ENCODE measurements at places on chromosomes 5 and 9.

GRCh38 chr9:129002992-129003391 lies 25.1 kb downstream of the SH3GLB2 start:
- peak; percentile 13 for DNase-seq

GRCh38 chr5:80198399-80198798 lies 57.4 kb downstream of the SERINC5 start:
- DNase-seq, result peak; percentile 67

DNA sequence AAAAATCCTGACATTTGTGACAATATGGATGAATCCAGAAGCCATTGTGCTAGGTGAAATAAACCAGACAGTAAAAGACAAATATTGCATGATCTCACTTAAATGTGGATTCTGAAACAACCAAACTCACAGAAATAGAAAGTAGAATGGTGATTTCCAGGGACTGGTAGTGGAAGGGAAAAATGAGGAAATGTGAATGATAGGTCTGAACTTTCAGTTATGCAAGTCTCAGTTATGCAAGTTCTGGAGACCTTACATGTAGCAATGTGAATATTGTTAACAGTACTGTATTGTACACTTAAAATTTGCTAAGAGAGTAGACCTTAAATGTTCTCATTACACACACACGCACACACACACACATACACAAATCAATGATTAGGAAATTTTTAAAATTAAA lies 84.9 kb downstream of the SLCO4C1 start:
- DNase-seq, result no peak

DNA sequence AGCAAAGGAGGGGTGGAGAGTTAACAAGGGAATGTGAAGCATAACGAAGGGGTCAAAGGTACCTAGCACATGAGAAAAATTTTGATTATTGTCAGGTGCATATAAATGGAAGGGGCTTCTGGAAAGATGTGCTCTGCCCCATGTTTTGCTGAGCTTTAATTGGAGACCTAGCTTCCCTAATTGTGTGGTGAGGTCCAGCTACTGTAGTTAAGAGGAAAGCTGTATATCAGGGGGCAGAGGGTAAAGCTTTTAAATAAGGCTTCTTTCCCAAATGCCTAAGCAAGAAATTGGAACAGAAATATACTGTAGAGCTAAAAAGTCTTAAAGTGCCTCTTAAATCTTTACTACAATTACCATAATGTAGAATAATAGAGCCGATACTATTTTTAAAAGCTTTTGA lies 267.2 kb downstream of the MAT2B start:
- DNase-seq, result no peak

GRCh38 chr5:178210686-178211085 lies 6.4 kb downstream of the HNRNPAB start:
- no peak for DNase-seq

DNA sequence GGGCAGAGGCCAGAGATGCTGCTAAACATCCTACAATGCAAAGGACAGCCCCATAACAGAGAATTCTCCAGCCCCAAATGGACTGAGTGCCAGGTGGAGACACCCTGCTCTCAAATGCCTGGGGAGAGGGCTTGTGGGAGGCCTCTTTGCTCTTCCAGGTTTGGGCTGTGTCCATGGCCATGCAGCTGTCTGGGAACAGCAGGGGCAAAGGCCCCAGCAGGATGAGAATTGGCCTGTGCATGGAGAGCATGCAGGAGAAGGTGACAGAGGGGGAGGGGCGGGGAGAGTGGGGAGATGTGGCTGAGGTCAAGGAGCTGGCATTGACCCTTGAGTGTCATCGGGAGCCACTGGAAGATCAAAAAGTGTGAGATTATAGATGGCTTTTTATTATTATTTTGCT lies 111.5 kb upstream of the ERCC6L2 start:
- DNase-seq, result no peak

DNA sequence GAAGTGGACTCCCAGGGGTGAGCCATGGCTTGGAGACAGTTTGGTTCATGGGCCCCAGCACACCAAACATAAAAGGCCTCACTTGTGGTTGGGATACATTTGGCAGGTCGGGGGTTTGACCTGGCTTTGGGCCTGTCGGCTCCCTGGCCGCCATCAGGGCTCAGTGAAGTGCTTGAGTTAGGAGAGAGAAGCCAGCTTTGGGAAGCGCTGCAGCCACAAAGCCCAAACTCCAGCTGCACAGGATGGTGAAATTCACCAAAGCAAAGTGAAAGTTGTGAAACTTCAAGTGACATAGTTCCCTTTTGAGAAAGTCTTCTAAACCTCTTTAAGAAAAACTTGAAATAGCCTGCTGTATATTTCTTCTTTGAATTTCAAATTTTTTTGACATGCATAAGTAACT lies 27.5 kb downstream of the SLC46A2 start:
- peak; percentile 52 for DNase-seq

GRCh38 chr5:65243161-65243560 lies 238.6 kb downstream of the ADAMTS6 start:
- no peak for DNase-seq

DNA sequence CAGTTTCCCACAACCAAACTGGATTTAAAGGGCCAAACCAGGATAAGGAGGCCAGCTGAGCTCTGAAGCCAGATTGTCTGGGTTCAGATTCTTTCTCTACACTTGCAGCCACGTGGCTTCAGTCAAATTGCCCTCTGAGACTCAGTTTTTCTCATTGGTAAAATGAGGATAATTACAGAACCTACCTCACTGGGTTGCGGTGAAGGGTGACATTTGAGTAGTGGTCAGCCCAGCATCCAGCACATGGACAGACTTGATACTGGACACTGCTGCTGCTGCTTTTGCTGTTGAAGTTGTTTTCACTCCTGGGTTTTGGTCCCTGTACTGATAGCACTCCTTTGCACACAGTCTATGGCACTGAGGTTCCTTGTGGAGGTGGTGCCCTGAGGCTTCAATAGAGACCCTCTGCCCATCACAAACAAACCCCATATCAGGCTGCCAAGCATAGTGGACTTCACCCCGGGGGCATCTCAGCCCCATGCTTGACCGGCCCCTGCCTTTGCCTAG lies 25.7 kb upstream of the CDKN2AIPNL start:
- DNase-seq, result no peak

GRCh38 chr5:141870871-141871270 lies 7.3 kb downstream of the PCDH1 start:
- DNase-seq, result no peak

DNA sequence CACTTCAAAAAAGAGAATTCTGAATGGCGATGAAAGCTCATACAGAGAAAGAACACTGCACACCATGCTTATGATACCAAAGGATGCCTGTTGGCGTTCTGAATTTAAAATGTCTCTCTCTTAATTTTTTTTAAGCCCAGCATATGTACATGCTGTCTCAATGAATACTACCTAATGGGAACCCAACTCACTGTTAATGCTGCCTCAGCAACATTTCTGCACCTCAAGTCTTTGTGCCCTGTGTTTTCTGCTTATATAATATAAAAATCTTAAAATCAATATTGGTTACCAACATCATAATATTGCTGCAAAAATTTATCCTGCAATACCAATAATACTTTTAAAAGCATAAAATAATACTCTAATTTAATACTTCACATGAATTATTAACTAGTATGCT lies 44.1 kb upstream of the POU5F2 start:
- no peak for DNase-seq

DNA sequence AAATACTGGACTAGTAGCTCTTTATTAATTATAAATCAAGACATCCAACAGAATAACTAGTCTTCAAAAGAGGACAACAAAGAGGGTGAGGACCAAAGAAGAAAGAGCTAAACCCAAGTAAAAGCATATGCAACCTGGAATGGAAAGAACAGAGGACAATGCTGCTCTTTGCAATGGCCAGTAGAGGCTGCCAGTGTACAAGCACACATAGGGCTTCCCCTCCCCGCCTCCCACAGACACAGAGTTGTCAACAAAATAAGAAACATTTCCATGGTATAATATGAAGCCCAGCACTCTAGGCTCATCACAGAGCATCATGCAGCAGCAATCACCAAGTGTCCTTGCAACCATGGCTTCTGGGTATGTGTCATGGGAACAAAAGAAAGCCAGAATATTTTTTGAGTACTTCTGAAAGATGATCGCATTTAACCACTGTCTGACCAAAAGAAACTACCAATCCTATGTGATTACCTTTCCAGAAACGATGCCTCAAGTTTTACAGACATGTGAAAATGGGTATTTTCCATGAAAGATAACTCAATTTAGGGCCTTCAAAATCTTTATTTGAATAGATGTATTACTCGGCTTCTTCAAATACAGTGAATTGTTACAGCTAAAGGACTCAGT lies 58.1 kb downstream of the RFX3 start:
- DNase-seq, result peak; percentile 56

DNA sequence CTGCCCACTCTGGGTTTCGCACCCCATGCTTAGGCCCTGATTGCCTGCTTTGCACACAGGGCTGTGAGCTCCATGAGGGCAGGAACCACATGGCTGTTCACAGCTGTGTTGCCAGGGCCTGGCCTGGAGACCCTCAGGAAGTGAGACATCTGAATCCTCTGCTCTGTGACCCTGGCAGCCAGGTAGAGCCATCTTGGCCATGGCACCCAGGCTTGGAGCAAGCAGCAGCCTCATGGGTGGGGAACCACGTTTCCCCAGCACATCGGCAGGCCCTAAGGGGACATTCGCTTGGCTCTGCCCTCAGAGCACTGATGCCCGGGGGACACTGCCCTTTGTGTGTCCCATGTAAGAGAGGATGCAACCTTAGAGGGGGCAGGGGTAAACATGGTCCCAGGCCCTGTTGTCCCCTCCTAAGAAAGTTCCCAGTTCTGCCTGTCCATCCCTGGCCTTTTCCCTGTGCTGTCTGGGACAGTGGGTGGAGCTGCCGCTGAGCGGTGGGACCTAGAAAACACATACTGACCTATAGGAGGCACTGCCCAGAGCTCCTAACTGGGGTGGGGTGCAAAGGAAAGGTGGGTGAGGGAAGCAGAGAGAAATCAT lies 144.1 kb upstream of the IER5L start:
- DNase-seq, result peak; percentile 18

DNA sequence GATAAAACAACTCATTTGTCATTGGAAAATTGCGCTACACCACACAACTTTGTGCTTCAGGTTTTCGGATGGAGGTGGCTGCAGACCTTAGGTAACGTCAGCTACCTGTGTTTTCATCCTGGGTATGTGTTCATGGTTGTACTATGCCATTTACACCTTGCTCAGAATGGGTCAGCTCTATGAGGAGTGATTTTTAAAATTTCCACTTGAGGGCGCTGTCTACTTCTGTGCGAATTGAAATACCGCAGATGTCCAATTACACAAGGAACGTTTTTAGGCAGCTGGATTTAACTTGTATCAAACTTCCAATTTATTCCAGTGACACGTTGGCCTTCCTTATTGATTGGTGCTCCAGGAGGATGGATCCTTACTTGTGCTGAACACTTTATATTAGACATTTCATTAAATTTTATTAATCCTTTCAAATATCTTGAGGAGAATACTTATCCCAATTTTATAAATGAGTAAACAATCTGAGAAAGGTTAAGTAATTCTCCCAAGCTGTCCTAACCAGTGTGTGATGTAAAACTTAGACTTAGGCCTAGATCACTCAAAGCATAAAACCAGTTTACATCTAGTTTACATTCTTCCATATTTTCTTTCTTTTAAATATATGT lies 23.4 kb downstream of the DMRTA1 start:
- no peak for DNase-seq

- no peak for DNase-seq
Observed at GRCh38 chr5:79591326-79591725, 20.9 kb upstream of the TENT2 start.

DNA sequence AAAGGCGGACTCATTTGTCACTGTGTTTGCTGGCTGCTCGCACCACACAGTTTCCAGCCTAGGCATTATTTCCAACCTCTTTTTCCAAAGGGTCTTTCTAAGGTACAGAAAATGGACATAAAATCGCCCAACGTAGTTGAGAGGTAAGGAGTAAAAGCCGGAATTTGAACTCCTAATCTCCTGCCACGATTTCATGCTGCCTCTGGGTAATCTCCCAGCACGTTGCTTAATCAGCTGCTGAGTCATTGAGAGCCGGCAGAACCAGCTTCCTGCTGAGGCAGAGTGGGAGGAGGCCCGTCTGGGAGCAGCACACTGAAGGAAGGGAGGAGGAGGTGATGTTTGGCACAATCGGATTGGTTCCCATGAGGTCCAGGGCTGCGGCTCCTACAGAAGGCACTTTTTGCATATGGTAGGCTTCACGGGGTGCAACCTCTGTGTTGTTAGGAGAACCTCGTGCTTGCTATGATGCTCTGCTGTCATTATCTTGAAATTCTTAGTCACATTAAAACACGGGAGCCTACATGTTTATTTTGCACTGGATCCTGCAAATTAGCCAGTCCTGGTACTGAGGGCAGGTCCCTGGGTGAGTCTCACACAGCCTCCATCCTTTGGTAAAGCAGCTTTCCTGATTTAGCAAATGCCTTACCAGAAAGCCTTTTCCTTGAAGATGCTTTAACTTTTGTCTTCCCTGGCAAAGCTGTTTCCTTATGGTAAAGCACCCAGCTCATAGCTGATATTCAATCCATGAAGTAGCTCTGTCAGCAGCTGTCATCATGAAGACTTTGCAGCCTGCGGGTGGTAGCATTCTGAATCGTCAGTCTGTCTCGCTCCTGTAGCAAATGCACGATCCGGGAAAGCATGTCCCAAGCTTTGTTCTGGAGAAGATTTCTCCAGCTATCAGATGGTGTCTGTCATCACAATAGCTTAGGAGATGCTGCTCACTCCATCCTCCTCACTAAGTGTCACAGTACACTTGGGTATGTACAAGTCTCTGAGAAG lies 191.6 kb upstream of the MSX2 start:
- peak; percentile 74 for DNase-seq

- DNase-seq, result no peak
Observed at GRCh38 chr5:133147815-133148567, 96.2 kb downstream of the HSPA4 start.

DNA sequence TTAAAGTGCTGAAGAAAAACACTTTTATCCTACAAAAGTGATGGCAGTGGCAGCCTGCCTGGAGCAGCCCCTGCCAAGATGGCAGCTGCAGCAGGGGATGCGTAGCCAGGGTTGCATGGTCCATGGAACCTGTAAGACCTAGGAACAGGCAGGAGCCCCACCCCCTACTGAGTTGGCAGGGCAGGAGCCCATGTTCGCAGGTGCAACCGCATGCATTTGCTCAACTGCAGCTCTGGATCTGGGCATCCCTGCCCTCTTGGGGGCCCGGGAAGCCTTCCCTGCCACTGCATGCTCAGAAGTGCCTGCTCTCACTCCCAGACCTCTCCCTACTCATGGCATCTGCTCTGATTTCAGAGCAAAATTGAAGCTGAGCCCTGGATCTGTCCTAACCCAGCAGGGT lies 779.6 kb downstream of the CDH18 start:
- no peak for DNase-seq

- DNase-seq, result no peak
Observed at GRCh38 chr9:113482341-113482740, 18.8 kb downstream of the RGS3 start.

- DNase-seq, result no peak
Observed at GRCh38 chr9:35566417-35566816, 38.6 kb upstream of the TESK1 start.

GRCh38 chr5:136666970-136667620 lies 301.8 kb upstream of the TRPC7 start:
- DNase-seq, result no peak

DNA sequence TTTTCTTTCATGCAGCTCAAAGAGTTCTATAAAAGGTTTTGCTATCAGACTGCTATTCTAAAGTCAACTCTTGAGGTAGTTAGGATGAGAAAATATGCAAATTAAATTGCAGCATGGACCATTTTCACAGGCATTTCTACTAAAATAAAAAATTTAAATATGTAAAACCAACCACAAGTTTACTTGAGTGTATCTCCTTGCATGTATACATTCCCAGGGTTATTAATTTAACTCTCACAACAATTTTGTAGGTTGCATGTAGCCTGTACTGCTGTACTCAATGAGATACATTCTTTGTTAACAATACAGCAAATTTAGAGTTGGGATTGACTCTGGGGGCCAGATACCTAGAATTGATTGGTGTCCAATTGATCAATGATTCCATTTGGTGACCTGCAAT lies 265.8 kb downstream of the MED10 start:
- no peak for DNase-seq

Data from Right ventricle myocardium superior (tissue), 1 donor.